Right hindlimb (tissue), 1 donor: ENCODE measurements at places on chromosomes 7 and 10.

GRCh38 chr7:140054751-140055150 lies 8.0 kb downstream of the PARP12 start:
- no peak for DNase-seq

- no peak for DNase-seq
Measured at GRCh38 chr7:77426521-77427051, 10.4 kb upstream of the GSAP start.

DNA sequence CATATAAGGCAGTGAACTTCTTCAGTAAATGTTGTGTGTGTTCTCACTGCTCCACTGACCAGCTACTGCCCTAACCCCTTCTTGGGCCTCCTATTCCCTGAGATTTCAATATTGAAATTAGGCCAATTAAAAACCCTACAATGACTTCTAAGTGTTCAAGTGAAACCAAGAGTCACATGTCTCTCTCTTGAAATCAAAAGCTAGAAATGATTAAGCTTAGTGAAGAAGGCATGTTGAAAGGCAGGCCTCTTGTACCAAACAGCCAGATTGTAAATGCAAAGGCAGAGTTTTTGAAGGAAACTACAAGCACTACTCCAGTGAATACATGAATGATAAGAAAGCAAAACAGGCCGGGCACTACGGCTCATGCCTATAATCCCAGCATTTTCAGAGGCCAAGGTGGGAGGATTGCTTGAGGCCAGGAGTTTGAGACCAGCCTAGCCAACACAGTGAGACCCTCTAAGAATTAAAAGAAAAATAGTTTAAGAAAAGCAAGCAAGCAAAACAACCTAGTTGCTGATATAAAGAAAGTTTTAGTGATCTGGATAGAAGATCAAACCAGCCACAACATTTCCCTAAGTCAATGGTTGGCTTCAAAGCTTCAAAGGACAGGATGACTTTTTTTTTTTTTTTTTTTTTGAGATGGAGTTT lies 22.3 kb downstream of the BRAF start:
- DNase-seq = no peak

DNA sequence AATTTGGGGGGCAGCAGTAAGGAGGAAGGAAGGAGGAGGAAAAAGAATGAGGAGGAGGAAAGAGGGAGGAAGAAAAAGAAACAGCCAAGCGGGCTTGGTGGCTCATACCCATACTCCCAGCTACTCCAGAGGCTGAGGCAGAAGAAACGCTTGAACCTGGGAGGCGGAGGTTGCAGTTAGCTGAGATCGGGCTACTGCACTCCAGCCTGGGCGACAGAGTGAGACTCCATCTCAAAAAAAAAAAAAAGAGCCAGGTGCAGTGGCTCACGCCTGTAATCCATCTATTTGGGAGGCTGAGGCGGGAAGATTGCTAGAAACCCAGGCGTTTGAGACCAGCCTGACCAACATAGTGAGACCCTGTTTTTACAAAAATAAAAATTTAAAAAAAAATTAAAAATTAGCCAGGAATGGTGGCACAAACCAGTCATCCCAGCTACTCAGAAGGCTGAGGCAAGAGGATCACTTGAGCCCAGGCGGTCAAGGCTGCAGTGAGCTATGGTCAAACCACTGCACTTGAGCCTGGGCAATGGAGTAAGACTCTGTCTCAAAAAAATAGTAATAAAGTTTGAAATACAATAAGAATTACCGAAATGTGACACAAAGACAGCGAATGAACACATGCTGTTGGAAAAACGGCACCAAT lies 14.1 kb upstream of the CRCP start:
- no peak for DNase-seq

DNA sequence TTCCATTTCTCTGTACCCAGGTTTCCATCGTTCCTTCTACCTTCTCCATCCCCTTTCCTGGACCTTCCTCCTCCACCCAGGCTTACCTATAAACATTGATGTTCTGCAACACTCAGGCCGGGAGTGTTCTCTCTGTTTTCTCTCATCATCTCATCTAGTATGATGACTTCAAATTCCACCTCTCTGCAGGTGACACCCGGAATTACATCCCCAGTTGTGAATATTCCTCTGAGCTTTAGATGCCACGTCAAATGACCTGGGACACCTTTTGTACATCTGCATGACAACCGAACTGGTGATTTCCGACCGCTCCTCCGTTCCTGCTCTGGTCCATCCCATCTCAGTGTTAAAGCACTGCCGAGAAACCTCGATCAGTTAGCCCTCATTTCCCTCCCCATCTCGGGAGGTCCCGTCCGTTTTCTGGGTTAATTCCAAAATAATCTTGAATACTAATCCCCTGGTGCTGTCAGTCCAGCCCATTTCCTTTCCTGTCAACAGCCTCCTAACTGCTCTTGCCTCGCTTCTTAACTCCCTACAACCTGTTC lies 76.7 kb upstream of the SAMD8 start:
- DNase-seq = no peak
